ENCODE measurements at places on chromosomes 7 and 10. TPM values are rescaled to one million over a fixed set of nuclear protein-coding genes. Genes with fewer than 3 reads are reported as not detected.

Gene WEE2
- not detected for total RNA-seq

GRCh38 chr7:113548137-113548536, 370.7 kb downstream of the PPP1R3A start:
- H3K36me3 ChIP-seq: no peaks in the 10 kb centered on the region
- no peaks in the 10 kb centered on the region for H3K27me3 ChIP-seq
- H3K4me3 ChIP-seq: no peak overlapping the region

GRCh38 chr7:36796850-36797536, 72.7 kb upstream of the AOAH start:
- peaks cover 5% of the 10 kb centered on the region for H3K27me3 ChIP-seq
- H3K4me3 ChIP-seq: no peak overlapping the region
- H3K36me3 ChIP-seq: peaks cover 5% of the 10 kb centered on the region
- DNase-seq: no peak
- peak overlapping the region; percentile 21 for H3K27ac ChIP-seq

- no peaks in the 10 kb centered on the region for H3K36me3 ChIP-seq
- no peak for DNase-seq
- H3K4me1 ChIP-seq: peaks cover 12% of the 10 kb centered on the region
- no peak overlapping the region for H3K4me3 ChIP-seq
- no peak overlapping the region for H3K27ac ChIP-seq
Measured at GRCh38 chr7:2571409-2571808, 12.6 kb downstream of the IQCE start.
